ENCODE measurements at places on chromosomes 13 and 19.

GRCh38 chr19:18756896-18757295 lies 34.2 kb downstream of the COMP start:
- no peak for DNase-seq

DNA sequence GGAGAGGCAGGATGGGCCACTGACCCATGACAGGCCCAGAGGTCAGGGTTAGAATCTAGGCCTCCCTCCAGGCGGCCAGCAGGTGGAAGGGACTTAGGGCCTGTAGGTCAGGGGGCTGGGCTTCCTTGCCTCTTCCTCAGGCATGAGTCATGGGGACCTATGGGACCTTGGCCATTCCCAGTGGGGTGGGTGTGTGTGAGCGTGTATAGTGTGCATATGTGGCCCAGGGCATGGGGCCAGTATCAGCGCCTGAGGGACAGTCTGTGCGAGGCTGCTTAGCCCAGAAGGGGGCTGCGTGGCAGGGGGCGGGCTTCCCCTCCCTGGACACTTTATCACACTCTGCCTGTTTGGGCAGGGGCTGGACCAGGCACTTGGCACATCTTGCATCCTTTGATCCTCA lies 13.3 kb downstream of the KCTD15 start:
- no peak for DNase-seq

GRCh38 chr19:40419066-40419612 lies 6.0 kb upstream of the PRX start:
- DNase-seq = no peak

DNA sequence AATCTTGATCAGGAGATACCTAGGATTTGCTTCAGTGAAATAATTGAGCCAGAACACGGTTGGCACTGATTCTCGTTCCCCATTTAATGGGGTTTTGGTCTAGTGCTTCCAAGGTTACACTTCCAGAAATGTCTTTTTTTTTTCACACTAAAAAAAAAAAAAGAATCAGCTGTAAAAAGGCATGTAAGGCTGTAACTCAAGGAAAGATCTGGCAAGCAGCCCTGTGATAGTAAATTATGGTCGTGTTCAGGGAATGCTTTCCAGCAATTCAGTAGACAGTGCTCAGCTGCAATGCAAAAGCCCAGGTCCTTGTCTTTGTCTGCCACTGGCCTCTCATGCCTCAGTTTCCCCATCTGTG lies 27.2 kb upstream of the NDUFS7 start:
- no peak for DNase-seq

DNA sequence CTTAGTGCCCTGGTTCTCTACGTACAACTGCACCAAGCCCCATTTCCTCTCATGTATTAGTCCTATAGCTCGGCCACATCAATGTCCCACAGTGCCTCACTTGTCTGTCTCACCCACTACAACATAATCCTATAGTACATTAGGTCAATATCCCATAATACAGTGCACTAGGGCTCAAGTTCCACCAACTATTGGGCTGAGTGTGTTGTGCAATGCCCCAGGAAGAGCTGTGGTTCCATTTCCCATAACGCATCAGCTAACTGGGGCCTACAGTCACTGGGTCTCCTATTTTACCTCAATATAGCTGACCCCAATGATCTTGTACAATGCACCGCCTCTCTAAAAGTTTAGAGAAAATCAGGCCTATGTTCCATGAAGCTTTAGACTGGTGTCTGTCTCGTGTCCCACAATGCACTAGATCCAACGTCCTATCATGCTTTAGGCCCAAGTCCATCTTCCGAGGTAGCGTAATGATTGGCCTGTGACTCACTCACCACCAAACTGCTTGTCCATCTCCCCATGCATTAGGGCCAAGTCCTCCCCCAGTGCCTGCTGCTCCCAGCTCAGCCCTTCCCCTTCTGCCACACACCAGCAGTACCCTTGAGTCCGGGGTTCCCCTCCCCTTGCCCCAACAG lies 21.8 kb downstream of the TSKS start:
- DNase-seq = no peak

Measured in stimulated activated CD4-positive, alpha-beta T cell treated with anti-CD3 and anti-CD28 coated beads, Interleukin-4, amount 100 ng/mL, for 24 hours (primary cell).